GM12865 (cell line): ENCODE measurements at places on chromosomes 6 and 20.

GRCh38 chr6:39090036-39090435 lies 24.9 kb downstream of the SAYSD1 start:
- no peak for DNase-seq

GRCh38 chr20:20761301-20761700 lies 48.9 kb upstream of the RALGAPA2 start:
- DNase-seq = no peak

GRCh38 chr20:62543470-62544302 lies 67.9 kb upstream of the GATA5 start:
- no peak for DNase-seq

DNA sequence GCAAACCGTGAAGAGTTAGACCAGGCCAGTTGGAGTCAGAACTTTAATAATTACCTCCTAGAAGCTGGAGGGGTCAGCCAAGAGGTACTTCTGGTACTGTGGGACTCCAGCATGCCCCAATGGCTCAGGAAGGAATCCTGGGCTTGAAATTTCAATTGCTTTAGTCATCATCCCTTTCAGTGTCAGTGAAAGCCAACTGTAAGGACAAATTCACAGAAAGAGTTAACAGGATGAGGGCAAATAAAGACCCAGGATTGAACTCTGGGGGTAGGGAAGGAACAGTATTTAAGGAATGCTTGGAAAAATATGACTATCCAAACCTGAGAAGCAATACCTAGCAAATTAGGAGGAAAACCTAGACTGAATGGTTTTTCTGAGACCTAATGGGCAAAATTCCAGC lies 735.1 kb upstream of the MARCKS start:
- DNase-seq = no peak

- no peak for DNase-seq
These were observed 297.7 kb upstream of the MAN1A1 start for GRCh38 chr6:119647309-119647708.

DNA sequence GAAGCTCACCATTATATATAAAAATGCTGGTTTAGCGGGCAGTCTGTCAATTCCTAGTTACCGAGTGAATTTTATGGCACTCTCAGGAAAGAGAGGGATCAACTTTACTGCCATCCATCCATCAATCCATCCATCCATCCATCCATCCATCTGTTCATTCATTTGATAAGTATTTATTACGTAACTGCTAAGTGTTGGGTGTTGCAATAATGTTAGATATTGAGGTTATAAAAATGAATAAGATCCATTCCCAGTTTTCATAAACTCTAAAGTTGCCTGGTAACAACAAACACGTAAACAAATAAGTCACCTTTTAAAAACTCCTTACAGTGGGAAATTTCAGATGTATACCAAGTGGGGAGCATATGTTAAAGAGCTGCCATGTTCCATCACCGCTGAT lies 36.8 kb downstream of the SASH1 start:
- DNase-seq = no peak

- no peak for DNase-seq
These were observed 33.0 kb downstream of the CARMIL1 start for GRCh38 chr6:25312034-25312620.

DNA sequence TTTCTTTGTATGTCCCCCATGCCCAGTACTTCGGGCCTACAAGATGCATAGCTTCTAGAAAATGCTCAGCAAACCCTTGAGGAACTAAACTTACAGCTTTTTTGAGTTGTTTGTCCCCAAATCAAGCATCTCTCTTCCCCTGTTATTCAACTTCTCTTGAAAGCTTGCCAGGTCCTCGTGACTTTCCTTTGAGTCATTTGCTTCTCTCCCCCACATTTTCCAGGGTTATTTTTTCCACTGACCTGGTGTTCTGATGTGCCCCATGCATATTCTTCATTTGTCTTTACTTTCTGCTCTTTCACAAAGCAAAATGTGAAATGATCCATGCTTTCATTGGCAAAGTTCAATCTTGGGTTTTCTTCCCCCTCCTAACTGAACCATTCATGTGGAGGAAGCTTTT lies 204.8 kb downstream of the TFAP2A start:
- DNase-seq = no peak

DNA sequence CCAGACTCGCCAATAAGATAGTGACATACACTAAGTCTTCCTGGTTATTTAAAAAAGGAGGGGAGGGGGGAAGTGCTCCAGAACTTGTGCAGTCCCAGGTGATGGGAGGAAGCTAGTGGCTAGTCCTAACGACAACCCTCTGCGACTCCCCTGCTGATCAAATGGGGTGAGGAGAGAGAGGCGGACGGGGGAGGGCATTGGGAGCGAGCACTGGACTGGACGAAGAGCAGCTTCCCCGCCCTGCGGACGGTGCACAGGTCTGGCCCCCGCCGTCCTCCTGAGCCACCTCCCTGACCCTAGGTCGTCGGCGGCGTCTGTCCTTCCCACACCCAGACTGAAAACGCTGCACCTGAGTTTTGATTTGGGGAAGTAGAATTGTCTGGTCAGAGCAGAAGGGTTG lies 2.2 kb upstream of the OLIG3 start:
- no peak for DNase-seq

DNA sequence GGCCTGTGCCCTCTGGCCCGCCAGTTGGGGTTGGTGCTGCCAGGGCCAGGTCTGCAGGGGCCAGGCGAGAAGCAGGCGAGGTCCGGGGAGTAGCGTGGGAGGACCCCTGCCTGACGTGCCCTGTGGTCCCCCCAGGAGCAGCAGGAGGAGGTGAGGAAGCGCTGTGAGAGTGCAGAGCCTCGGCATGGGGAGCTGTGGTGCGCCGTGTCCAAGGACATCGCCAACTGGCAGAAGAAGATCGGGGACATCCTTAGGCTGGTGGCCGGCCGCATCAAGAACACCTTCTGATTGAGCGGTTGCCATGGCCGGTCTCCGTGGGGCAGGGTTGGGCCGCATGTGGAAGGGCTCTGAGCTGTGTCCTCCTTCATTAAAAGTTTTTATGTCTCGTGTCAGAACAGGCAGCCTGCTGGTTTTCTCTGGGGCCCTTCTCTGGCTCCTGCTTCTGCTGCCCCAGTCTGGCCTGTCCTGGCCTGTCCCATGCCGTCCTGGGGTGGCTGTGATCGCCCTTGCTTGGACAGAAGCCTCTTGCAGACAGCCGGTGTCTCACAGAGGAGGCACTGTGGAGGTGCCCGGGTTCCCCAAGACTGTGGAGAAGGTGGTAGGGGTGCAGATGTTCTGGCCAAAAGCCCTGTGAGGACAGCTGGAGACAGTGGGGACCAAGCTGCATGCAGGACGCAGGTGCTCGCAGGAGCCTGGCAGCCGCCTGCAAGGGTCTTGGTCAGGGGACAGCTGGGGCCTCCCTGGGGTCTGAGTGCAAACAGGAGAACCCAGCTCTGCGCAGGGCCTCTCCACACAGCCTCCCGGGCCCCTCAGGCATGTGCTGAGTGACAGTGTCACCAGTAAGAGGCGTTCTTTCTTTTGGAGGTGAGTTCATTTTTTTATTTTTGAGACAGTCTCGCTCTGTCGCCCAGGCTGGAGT lies 3.0 kb upstream of the C20orf204 start:
- DNase-seq = no peak

DNA sequence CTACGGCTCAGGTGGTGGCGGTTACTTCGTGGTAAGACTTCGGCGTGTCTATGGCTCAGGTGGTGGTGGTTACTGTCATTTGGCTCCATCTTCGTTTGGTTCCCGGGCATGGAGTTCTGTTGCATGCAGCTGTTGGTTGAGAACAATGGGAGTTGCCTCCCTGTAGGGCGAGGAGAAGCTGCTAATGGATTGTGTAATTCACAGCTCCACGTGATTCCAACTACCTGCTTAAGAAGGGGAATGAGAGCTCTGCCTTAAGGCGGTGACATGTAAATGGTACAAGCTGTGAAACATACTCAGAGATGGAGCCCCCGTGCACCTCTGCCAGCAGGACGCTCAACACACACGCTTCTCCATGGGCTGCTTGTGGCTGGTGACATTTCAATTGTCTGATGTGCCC lies 12.4 kb upstream of the DACT2 start:
- no peak for DNase-seq

DNA sequence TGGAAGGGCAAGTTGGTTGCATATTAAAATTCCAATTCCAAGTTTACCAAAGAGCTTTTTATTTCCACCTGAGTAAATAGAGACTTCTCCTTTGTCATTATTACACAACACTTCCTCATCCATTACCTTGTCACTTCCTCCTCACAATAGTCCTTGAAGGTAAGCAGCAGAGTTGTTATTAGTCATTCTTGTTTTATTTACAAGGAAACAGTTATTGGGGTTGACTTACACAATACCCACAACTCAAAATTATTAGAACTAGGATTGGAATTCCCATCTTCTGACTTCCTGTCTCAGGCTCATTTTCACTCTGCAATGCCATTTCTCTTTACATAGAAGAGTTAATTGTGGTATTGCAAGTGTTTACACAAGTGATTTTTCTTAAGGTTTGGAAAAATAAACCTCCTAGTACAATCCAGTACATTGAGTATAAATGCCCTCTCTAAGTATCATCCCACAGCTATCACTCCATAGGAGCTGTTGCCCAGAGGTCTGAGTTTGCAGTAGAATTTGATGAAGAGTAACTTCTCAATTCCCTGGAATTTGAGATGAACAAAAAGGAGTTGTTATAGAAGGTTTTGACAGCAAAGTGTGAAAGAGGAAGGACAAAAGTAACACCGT lies 28.9 kb upstream of the MTRF1L start:
- DNase-seq = no peak
